SHP77 (cell line): ENCODE measurements at places on chromosomes 13 and 19.

DNA sequence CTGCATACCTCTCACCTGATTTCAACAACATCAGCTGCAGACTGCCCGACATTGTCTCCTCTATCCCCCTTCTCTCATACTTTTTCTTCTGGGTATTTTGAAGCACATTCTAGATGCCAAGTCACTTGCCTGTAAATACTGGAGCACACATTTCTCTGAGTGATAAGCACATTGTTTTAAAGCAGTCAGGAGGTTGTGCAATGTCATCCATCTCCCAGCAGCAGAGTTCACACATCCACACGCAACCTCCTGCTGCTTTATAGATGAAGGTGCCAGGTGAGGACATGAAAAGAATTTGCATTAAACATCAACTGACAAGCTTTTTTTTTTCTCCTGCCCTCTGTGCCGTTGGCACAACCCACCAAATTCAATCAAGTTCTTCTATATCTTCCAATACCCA lies 5.5 kb downstream of the UPK1A start:
- DNase-seq = no peak

DNA sequence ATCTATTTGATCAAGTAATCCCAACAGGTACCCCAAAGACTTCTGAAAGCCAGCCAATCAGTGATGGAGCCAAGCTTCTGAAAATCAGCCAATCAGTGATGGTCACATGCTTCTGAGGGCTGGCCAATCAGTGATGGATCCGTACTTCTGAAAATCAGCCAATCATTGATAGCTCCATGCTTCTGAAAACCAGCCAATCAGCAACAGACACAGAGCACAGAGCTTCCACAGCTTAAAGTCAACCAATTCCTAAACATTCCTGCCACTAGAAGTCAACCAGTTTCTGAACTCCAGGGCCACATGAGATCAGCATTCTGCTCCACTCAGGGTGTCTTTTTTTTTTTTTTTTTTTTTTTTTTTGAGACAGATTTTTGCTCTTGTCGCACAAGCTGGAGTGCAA lies 8.2 kb upstream of the HSD17B14 start:
- DNase-seq = no peak

DNA sequence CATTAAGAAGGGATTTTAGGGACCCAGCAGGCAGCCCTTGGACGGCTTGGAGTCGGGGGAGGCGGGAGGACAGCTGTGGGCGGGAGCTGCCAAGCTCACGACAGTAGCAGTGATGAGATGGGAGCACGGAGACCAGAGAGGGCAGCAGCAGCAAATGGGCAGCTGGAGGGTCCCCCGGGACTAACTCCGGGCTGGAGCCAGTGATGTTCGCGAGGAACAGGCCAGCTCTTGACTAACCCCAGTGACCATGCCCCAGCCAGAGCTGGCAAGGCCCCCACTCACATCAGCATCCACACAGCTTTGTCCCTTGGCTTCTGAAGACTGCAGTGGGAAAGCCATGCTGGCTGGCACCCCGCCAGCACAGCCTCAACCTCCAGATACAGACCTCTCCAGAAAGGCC lies 81.9 kb downstream of the RAB20 start:
- DNase-seq = no peak

DNA sequence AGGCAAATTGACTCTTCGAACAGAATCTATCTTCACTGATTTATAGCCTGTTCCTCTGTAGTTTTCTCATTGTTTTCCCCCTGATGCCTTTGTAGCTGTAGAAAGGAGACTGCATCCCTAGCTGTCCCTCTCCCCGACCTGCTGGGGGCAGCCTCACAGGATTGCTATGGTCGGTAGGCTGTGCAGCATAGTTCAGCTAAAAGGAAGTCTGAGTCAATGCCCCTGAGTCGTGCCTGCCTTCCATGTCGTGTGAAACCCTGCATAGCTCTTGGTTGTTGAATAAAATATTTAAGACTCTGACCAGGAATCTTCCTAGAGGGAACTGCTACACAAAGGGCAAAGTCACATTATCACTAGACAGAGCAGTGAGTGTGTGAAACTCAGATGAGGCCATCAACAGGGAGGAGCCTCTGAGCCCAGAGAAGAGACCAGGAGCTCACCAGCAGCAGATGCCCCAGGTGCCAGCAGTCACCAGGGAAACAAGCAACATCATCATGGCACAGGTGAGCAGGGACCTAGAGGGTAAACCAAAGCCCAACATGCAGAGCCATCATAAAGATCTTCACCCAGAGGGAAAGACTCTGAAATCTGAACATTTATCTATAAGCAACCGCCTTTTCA lies 108.4 kb upstream of the NBEA start:
- DNase-seq = no peak

DNA sequence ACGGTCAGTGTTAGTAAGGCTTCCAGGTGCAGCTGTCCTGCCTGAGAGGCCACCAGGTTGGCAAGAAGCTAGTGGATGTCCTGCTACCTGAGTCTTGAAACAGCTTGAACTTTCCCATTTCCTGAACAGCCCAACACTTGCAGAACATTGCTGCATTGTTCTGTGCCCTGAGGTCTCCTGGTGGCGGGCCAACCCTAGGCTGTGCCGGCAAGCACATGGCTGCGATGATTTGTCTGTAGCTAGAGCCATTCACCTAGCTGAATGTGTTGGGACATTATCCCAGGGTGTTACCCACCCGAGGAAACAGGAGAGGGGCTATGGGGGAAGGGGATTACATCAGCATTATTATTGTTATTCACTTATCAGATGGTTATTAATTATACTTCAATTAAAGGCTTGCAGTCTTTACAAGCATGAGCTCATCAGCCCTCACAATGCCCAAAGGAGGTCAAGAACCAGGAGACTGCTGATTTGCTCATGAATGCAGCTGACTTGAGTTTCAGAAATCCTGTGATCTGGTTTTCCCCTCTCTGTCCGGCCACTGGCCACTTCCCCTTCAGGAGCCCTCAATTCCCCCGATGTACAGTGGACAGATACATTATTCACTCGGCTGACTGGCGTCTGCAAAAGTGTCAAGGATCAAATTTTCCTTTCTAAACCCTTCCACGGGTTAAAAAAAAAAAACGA lies 187.6 kb upstream of the TSC22D1 start:
- DNase-seq = no peak
